Right lung (tissue), 10 donors: ENCODE measurements at places on chromosomes 2 and 18. TPM values are rescaled to one million over a fixed set of nuclear protein-coding genes. Genes with fewer than 3 reads are reported as not detected.

- DNase-seq: no peak
These were observed 37.9 kb downstream of the LNPK start for GRCh38 chr2:175964195-175964594.

GRCh38 chr2:240896394-240896793 lies 438 bp upstream of the MAB21L4 start:
- no peak for DNase-seq

- peak; percentile 78 for DNase-seq
These were observed 492.4 kb downstream of the PLCL1 start for GRCh38 chr2:198296665-198297308.

The PTPRN gene
- 0.30 TPM for polyA plus RNA-seq

The DHRS9 gene
- 0.28 TPM for polyA plus RNA-seq

The VWA3B gene
- 5.0 TPM for polyA plus RNA-seq

The GALNT14 gene
- polyA plus RNA-seq: 5.6 TPM
